Stimulated activated CD4-positive, alpha-beta T cell treated with anti-CD3 and anti-CD28 coated beads, Interleukin-1b, Interleukin-23, amount 100 ng/mL, for 1 hour (primary cell): ENCODE measurements at places on chromosomes 4 and X.

DNA sequence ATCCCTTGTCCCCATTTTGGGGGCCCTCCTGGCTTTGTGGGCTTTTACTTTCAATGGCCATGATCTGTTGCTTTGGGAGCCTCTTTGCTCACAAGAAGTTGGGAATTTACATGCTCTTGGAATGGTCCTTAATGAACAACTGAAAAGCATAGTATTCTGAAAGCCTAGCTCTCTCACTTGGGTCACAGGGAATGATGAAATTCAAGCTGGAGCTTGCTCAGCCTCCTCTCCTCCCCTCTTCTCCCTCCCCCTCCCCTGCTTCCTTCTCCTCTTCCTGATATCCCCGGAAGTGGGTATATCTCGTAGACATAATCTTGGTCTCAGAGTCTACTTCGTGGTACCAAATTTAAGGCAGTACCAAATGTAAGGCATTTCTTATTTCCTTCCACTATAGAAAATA lies 400.6 kb upstream of the NR3C2 start:
- no peak for DNase-seq

- DNase-seq: no peak
Observed at GRCh38 chr4:183147196-183147595, 48.1 kb downstream of the WWC2 start.

GRCh38 chrX:11395859-11396258 lies 102.6 kb downstream of the AMELX start:
- DNase-seq: no peak

GRCh38 chr4:154294652-154295350 lies 196.8 kb downstream of the DCHS2 start:
- no peak for DNase-seq

DNA sequence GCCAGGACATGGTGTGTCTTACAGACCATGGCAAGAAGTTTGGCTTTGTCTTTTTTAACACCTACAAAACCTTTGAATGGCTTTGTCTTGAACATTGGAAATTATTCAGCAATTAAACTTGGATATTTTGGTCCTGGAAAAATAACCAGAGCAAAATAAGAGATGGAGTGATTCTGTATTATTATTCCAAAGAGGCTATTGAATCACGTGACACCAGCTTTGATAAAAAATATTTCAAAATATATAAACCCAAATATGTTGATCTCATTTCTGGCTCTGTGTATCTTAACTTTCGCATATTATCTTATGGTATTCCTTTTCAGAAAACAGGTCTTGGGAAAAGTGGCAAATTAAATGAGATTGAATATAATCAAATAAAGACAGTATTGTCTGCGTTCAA lies 32.6 kb upstream of the GIMD1 start:
- DNase-seq: no peak

GRCh38 chrX:15398874-15399273 lies 14.7 kb upstream of the VEGFD start:
- DNase-seq: no peak

DNA sequence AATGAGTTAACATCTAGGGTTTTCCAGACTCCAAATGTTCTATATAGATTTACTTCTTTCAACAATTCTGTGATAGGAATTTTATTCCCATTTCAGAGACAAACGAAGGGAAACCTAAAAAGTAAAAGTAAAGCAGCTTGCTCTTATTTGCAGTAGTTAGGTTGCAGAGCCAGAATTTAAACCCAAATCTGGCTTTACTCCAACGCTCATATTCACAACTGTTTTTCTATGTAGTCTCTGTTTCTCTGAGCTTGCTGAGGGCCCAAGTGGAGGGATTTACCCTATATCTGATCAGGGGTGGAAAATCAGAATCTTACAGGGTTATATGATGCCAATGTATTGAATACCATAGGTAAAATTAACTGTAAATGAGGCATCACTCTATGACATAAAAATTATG lies 599.1 kb upstream of the GRIA3 start:
- no peak for DNase-seq

DNA sequence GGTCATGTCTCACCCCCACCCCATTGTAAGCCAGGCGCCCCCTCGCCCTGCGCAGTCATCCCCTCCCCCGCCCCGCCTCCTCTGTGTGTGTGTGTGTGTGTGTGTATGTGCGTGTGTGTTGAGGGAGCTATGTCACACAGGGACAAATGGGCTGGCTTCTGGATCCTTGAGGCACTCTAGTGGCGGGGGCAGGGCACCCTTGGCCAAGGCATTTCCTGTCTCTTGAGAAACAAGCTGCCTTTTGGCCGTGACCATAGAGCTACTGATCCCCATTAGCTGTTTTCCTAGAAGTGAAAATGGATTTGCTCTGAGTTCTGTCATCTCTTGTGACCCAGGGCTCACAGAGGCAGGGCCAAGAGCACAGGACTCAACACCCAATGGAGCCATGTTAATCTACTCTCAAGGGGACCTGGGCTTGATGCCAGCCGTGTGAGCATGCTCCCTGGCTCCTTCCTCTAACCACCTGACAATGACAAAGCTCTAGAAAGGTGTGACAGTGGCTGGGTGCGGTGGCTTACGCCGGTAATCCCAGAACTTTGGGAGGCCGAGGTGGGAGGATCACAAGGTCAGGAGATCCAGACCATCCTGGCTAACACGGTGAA lies 162.5 kb upstream of the BCOR start:
- DNase-seq: no peak

- no peak for DNase-seq
Observed at GRCh38 chr4:99403380-99404184, 31.6 kb downstream of the ADH7 start.
